Activated CD4-positive, alpha-beta T cell treated with anti-CD3 and anti-CD28 coated beads, Interleukin-2, Interleukin-4, amounts not matched to agents 100 ng/mL and 50 ng/mL, durations not matched to agents 16 hours and 8 hours (primary cell): ENCODE measurements at places on chromosomes 11 and 22.

GRCh38 chr11:115623021-115623451, 118.8 kb upstream of the CADM1 start:
- no peak for DNase-seq

- no peak for DNase-seq
Measured at GRCh38 chr11:92770419-92770818, 199.0 kb upstream of the MTNR1B start.

DNA sequence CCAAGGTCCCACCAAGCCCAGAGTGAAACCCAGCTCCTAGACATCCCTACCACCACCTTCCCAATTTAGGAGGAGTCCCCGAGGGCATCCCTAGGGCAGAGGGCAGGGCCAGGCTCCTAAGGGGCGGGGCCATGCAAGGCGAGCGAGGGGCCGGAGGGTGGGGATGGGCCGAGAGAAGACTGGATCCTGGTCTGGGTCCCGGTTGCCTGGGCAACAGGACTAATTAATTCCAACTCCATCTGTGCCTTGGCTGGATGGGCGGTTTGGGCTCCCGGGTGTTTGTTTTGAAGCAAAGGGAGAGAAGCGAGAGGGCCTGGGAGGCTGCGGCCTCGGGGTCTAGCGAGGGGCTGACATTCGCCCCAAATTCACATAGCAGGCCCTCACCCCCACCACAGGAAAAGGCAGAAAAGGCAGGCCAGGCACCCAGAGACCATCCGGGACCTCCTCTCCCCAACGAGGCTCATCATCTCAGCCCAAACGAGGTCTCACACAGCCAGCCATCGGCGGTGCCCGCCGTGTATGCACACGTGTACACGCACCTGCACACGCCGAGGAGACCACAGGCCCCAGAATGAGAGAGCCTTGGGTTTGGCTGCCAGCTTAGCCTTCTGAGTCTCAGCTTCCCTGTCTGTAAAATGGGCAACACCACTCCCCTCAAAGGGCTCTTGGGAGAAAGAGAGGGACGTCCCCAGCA, 23.9 kb downstream of the ELFN2 start:
- no peak for DNase-seq

GRCh38 chr11:96045622-96046456, 121.9 kb upstream of the MTMR2 start:
- no peak for DNase-seq

DNA sequence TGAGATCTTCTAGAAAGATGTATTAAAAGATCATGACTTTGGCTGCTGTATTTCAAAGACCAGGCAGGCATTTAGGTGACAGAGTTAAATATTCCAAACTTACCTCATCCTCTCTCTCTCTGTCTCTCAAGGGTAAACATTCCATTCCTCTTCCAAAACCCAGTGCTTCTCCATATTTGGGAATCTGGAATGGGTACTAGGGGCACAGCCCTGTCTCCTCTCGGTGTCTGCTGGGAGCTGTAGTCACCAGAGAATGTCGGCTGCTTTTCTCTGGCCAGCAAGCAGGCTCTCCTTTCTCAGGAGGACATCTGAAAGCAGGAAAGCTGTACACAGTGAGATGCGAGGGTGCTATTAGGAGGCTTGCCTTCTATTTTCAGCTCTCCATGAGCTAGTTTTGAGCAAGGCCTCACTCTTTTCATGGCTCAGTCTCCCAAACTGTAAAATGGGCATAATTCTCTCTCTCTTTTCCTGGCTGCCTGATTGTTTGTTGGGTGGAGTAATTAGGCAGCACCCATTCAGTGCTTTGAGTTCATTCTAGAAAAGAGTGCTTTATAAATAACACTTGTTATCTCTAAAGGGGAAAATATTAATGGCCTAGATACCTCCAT, 9.3 kb upstream of the PEX26 start:
- no peak for DNase-seq

- DNase-seq = no peak
Measured at GRCh38 chr11:74681686-74682651, 49.3 kb downstream of the CHRDL2 start.

GRCh38 chr11:132988411-132988810, 543.9 kb downstream of the OPCML start:
- DNase-seq = no peak

DNA sequence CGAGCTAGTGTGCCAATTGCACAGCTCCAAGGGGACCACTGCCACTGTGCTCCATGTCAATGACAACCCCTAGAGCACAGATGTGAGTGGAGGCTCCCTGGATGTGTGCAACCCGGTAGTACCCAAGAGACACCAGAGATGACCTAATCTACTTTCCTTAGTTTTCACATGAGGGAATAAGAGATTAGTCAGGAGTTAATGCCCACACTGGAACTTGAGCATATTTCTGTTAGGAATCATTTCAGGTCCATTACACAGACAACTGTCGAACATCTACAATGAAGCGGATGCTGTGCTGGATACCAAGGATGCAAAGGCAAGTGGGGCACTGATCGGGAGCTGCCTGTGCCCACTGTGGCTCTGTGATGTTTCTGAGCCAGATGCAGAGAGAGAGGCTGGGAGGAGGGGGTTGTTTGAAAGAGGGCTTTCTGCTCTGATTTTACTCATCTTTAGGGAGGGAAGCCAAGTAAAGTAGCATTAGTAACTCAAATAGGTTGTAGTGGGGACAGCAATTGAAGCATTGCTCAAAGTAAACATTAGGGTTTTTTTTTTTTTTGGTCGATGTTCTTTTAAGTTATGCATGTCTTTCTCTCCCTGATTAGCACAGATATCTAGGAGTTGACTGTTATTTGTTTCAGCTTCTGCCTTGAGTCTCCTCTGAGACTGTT, 82.5 kb upstream of the SORL1-AS1 start:
- DNase-seq = no peak

- DNase-seq = peak; percentile 58
Measured at GRCh38 chr22:42202669-42203068, 67.8 kb downstream of the TCF20 start.
